ENCODE measurements at places on chromosomes 13 and 19.
A peak's percentile ranks its signal among the peaks of the same experiment; 100 is the strongest.

- no peak for DNase-seq
These were observed 6.7 kb downstream of the MLLT1 start for GRCh38 chr19:6272913-6273600.

GRCh38 chr13:105598529-105598928 is 936.9 kb downstream of the EFNB2 start:
- peak; percentile 79 for DNase-seq

DNA sequence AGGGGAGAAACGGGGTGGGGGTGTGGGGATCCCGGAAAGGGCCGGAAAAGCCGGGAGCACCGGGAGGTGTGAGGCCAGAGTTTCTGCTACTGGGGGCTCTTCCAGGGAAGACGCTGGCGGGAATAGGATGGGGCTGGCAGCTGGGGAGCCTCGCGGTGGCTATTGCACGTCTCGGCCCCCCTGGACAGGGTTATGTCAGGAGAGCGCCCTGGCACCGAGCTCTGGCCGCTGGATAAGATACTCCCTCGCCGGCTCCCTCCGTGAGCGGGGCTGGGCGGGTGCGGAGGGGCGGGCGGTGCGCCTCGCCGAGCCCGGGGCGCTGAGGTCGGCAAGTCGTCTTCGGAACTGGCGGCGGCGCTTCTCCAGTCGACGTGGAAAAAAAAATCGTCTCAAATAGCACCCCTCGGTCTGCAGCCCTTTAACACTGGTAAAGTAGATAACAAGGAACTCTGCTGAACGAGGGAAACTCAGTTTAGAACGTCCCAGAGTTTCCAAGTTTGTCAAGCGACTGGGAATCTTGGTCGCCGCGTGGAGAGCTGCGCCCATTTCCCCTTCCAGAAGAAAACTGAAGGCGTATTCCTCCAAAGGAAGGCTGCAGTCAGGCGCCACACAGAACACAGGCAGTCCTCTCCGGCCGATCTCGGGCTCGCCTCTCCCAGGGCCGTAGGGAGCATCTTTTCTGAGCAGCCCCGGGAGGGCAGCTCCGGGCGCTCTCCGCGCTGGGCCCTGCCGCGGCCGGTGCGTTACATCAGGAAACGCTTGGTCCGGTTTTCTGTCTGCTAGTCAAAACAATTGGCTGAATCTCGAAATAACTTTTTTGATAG is 115.1 kb downstream of the KCNRG start:
- peak; percentile 63 for DNase-seq

DNA sequence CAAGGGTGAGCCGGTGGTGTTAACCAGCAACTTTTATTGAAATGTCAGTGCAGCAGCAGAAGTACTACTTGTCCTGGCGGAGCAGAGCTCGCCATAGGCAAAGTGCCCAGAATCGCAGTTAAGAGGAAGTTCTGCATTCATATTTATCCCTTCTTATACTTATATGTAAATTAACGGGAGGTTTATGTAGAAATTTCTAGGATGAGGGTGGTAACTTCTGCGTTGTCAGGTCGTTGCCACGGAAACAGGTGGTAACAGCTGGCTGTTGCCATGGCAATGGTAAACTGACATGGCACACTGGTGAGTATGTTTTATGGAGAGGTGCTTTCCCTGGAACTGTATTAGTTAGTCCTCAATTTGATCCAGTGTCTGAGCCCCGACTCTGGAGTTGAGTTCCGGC is 2494.9 kb upstream of the PCDH20 start:
- DNase-seq, result no peak

DNA sequence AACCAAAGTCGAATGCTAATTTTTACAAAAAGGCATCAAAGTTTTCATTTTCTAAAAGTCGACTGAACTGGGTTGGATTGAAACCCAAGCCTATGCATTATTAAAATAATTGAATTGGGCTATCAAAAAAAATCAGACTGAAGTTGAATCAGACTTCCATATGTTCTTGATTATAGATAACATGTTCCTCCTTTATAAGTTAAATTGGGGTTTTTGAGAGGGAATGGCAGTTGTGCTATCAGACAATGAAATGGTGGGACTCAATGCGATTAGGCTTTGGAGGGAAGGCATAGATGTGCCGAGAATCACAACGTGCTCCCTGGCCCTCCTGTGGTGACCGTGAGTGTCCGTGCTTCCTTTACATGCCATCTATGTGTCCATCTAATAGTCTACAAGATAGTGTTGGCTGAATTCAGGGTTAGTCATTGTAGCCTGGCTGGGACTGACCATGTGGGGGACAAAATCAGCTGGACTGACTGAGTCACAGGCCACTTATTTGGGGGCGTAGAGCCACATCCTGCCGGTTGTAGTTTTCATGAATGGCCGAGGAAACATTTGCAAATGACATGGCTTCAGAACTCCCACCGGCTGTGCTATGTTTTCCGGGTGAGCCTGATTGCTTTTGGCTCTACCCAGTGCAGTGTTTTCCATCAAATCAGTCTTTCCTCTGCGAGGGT is 37.1 kb upstream of the OLFM4 start:
- no peak for DNase-seq

GRCh38 chr19:45451131-45451849 is 16.5 kb upstream of the FOSB start:
- DNase-seq, result peak; percentile 50

DNA sequence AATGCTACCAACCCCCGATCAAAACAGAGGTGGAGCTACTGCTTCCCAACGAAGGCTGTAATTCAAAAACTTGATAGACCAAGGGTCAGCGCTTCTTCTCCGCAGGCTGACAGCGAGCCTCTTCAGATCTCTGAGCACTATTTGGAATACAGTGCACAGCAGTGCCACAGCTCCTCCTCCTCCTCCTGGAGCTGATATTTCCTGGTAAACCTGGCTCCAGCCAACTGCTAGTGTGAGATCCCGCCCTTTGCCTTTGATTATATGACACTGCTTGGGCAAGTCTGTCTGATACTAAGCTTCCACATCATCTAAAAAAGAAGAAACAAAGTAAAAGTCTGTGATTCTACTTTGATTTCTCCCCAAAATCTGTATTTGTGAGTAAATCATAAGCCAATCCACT is 710.5 kb downstream of the DACH1 start:
- DNase-seq, result no peak

DNA sequence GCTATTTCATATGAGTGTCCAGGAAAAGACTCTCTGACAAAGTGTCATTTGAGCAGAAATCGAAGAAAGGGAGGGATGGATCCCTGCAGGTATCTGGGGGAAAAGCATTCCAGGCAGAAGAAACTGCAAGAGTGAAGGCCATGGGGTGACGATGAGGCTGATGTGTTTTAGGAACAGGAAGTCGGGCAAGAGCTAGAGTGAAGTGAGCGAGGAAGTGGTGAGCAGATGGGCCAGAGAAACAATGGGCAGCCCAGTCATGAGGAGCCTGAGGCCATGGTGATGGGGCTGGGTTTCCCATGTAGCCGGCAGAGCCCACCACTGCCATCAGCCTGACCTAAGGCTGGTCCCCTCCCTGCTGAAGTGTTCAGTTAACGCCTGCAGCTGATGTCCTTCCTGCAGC is 150.2 kb downstream of the TNFSF13B start:
- DNase-seq, result no peak

- no peak for DNase-seq
These were observed 20.3 kb upstream of the TUBGCP3 start for GRCh38 chr13:112608212-112608611.

DNA sequence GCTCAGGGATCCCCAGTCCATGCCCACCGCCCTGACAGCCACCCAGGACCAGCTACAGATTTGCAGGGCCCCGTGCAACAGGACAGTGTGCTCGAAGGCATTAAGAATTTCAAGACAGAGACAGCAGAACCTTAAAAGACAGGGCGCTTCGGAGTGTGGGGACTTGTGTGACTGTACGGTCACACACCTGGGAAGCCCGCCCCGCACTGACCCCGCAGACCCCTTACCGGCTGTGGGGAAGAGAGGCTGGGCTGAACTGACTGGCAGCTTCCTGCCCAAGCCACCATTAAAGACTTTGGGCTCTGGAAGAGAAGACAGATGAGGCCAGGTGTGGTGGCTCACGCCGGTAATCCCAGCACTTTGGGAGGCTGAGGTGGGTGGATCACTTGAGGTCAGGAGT is 14.4 kb downstream of the STAP2 start:
- no peak for DNase-seq

DNA sequence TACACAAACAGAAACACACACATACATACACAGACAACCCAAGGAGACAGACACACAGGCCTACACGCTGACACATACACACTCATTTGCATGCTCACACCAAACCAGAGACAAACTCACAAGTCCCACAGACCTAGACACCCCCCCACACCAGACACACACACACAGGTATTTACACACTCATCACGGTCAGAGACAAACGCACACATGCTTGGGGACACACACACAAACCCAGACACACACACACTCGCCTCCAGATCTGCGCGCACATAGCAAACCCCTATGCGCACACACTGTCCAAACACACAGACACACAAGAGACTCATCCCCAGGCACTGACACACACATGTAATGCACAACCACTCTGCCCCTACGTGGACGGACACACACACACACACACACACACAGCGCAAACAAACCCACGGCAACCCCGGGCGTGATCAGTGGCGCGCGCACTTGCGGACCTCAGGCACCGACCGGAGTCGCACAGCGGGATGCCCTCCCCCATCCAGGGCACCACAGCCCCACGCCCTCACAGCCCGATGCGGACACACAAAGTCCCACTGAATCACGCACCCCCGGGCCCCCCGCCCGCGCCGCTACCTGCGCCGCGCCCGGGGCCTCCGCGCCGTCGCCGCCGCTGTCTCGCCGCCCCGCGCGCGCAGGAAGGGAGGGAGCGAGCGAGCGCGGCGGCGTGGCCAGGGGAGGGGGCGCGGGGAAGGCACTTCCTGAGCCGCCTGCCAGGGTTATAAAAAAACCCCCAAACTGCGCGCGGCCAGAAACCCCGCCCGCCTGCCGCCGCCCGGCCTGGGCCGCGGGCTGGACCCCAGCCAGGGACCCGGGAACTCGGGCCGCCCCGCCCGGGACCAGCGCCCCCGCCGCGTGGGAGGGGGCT is at the start of gene ADAMTS10:
Gene ADAMTS10, minus strand, starts transcription at position 675 of the 895 bp plus-strand sequence. CDS start 5,005 bp downstream, outside the sequence.
- DNase-seq, result peak; percentile 65

DNA sequence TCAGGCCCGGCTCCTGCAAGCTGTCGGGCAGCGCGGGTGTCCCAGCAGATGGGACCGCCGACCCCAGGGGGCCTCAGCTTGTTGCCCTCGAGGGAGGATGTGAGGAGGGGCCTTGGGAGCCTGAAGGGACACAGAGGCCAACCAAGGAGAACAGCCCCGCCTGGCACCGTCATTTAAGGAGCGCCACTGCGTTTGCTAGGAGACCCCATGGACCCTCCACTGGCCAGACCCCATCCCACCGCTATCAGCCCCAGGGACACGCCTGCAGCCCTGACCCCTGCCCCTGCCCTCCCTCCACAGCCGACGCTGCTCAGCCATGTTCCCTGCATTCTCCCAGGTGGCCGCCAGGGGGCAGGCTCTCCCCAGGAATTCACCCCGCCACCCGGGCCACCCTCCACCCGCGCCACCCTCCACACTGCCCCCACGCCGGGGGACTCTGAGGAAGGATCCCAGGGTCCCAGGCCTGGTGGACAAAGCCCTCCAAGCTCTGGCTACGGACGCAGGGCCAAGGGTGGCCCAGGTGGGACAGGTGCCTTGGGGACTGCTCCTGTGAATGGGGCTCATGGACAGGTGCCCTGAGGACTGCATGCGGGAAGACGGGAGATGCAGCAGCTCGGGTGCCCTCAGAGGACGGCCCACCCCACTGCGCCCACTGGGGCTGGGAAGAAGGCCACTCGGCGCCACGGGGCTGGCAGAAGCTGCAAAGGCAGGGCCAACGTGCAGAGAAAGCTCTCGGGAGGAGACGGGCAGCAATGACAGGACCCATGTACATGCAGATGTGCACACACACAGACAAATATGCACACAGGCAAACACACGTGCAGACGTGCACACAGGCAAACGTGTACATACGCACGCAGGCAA is 34.4 kb downstream of the PIP5K1C start:
- peak; percentile 67 for DNase-seq

DNA sequence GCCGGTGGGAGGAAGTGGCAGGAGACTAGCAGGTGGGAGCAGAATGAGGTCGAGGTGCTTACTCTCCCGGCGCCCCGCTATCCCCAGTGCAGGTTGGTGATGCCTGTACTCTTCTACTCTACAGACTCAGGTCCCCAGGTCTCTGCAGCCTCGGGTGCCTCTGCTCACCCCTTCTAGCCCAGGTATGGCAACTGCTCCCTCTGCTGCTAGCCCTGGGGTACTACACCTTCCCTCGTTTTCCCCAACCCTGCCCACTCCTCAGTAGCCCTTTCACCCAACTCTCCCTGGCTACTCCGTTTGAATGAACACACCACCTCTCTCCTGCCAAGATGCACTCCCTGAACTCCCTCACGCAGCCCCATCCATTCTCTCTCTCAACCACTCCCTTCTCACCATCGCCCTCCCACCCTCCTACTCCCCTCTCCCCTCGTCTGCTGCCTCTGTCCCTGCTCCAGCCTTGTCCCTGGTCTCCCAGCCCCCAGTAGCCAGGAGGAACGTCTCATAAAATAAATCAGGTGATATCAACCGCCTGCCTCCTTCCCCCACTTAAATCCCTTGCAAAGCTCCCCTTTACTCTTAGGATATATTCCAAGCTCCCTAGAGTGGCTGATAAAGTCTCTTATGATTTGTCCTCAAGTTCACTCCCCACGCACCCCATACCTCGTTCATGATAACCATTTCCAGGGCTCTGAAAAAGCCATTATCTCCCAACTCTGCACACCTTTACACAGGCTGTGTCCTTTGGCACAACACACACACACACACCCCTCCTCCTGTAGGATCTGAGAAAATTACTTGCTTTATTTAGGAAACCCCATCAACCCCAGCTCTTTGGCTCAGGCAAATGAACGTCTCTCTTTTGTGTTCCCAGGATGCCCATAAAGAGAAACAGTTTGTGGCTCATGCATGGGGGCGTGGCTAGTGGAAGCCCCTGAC is 8.2 kb upstream of the MEIS3 start:
- peak; percentile 82 for DNase-seq

DNA sequence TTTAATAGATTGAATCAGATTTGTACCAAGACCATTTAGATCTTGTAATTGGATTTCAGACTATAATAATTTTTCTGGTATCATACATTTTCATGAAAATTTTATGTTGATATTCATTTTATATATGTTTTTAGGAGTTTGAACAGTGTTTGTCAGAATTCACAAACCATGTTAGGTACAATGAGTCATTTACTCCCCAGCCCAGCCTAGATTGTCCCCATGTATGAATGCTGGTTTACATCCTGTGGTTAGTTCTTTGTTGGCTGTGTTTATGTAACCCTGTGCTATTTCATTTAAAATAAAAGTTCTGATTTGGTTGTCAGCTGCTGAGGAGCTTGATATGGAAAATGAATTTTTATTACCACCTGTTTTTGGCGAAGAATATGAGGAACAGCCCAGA is 96.7 kb downstream of the GJA3 start:
- peak; percentile 40 for DNase-seq

Data from adipocyte (in vitro differentiated cells).